ENCODE measurements at places on chromosomes 3 and 15. TPM values are rescaled to one million over a fixed set of nuclear protein-coding genes. Genes with fewer than 3 reads are reported as not detected.

FOXB1 gene
- total RNA-seq = not detected

SH2D7 gene
- not detected for total RNA-seq

GRCh38 chr15:32775103-32775502 is 57.3 kb downstream of the GREM1 start:
- no peak for DNase-seq

- DNase-seq = no peak
Measured at GRCh38 chr3:71942432-71943187, 157.7 kb upstream of the PROK2 start.
